ENCODE measurements at places on chromosomes 1 and 21.

GRCh38 chr1:182658055-182658454 lies 26.3 kb downstream of the RGS8 start:
- H3K27me3 ChIP-seq: peaks cover 22% of the 10 kb centered on the region
- H3K36me3 ChIP-seq: no peaks in the 10 kb centered on the region
- no peak for DNase-seq
- H3K4me1 ChIP-seq: no peaks in the 10 kb centered on the region

- H3K4me1 ChIP-seq: no peaks in the 10 kb centered on the region
- no peak overlapping the region for H3K27ac ChIP-seq
- H3K27me3 ChIP-seq: peaks cover 27% of the 10 kb centered on the region
- no peak overlapping the region for H3K4me3 ChIP-seq
- no peaks in the 10 kb centered on the region for H3K36me3 ChIP-seq
Observed at GRCh38 chr1:83632906-83633305, 366.0 kb downstream of the TTLL7 start.

DNA sequence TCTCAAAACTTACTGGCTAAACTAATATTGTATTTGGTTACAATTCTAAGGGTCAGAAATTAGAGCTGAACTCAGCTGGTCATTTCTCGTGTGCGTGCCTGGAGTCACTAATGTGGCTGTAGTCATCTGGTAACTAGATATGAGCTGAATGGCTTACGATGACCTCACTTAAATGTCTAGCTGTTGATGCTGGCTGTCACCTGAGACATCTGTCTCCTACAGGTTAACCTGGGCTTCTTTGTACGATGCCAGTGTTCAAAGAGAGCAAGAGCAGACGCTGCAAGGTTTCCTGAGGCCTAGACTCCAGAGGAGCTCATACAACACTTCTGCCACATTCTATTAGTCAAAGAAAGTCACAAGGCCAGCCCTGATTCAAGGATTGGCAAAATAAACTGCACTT lies 17.1 kb upstream of the ALG6 start:
- H3K36me3 ChIP-seq: no peaks in the 10 kb centered on the region
- H3K4me1 ChIP-seq: no peaks in the 10 kb centered on the region
- no peak overlapping the region for H3K27ac ChIP-seq
- H3K4me3 ChIP-seq: no peak overlapping the region

GRCh38 chr1:229945795-229946194 lies 121.2 kb upstream of the GALNT2 start:
- no peak overlapping the region for H3K4me3 ChIP-seq
- DNase-seq: no peak
- no peaks in the 10 kb centered on the region for H3K36me3 ChIP-seq
- no peaks in the 10 kb centered on the region for H3K4me1 ChIP-seq
- H3K27me3 ChIP-seq: peaks cover 40% of the 10 kb centered on the region
- H3K27ac ChIP-seq: no peak overlapping the region

DNA sequence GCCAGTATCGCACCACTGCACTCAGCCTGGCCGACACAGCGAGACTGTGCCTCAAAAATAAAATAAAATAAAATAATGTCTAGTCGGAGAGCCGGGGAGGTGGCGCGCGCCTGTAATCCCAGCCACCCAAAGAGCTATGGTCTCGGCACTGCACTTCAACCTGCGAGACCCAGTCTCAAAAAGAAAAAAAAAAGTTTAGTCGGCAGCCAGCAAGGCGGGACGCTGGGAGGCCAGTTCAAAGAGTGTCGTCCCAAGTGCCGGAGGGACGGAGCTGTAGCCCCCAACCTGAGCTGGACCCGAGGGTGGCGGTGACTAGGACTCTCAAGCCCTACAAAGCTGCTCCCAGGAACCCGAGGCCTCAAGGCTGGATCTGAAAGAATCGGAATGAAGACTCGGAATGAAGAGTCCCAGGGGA lies 632 bp upstream of the FALEC start:
- no peak overlapping the region for H3K27ac ChIP-seq
- no peaks in the 10 kb centered on the region for H3K27me3 ChIP-seq
- DNase-seq: no peak
- H3K4me1 ChIP-seq: peaks cover 11% of the 10 kb centered on the region

GRCh38 chr1:45864167-45865106 lies 61.0 kb downstream of the MAST2 start:
- peak overlapping the region; percentile 36 for H3K27ac ChIP-seq
- H3K4me1 ChIP-seq: peaks cover 42% of the 10 kb centered on the region
- H3K4me3 ChIP-seq: peak overlapping the region; percentile 61
- H3K36me3 ChIP-seq: no peaks in the 10 kb centered on the region
- DNase-seq: peak; percentile 28

DNA sequence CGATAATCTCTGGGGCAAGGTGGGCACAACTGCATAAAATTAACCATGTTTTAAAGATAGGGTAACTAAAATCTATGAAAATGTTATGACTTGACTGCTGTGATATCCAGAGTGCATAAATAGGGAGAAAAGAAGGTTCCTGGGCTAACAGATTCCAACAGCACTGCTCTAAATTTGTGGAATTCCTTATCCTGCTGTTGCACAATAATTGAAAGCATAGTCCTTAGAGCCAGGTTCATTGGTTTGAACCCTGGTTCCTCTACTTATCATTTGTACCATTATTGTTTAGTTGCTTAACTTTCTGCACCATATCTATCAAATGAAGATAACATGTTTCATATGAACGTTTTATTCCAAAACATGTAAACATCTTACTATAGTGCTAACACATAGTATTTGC lies 219.0 kb downstream of the NUF2 start:
- H3K4me3 ChIP-seq: no peak overlapping the region
- no peak for DNase-seq
- H3K36me3 ChIP-seq: no peaks in the 10 kb centered on the region
- no peak overlapping the region for H3K27ac ChIP-seq
- peaks cover 24% of the 10 kb centered on the region for H3K27me3 ChIP-seq
- no peaks in the 10 kb centered on the region for H3K4me1 ChIP-seq

- H3K27me3 ChIP-seq: no peaks in the 10 kb centered on the region
- no peak for DNase-seq
- no peak overlapping the region for H3K4me3 ChIP-seq
- no peaks in the 10 kb centered on the region for H3K36me3 ChIP-seq
- peaks cover 24% of the 10 kb centered on the region for H3K4me1 ChIP-seq
- H3K27ac ChIP-seq: no peak overlapping the region
Observed at GRCh38 chr1:52672946-52673345, 25.2 kb downstream of the COA7 start.
